ENCODE measurements at places on chromosomes 4 and X. TPM values are rescaled to one million over a fixed set of nuclear protein-coding genes. Genes with fewer than 3 reads are reported as not detected.

DNA sequence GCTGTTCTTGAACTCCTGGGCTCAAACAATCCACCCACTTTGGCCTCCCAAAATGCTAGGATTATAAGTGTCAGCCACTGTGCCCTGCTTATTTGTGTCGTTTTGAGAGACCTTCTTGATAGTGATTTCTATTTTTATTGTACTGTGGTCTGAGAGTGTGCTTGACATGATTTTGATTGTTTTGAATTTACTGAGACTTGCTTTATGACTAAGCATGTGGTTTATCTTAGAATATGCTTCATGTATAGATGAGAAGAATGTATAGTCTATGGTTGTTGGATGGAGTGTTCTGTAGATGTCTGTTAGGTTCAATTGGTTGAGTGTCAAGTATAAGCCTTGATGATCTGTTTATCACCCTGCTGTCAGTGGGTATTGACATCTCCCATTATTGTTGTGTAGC, 789.3 kb downstream of the IL1RAPL1 start:
- no peak overlapping the region for H3K4me3 ChIP-seq
- DNase-seq = no peak
- no peaks in the 10 kb centered on the region for H3K36me3 ChIP-seq
- no peaks in the 10 kb centered on the region for H3K4me1 ChIP-seq
- no peak overlapping the region for H3K27ac ChIP-seq

- no peak overlapping the region for H3K4me3 ChIP-seq
- H3K4me1 ChIP-seq = no peaks in the 10 kb centered on the region
- no peaks in the 10 kb centered on the region for H3K36me3 ChIP-seq
- no peak for DNase-seq
- H3K27me3 ChIP-seq = peaks cover 7% of the 10 kb centered on the region
These were observed 9.8 kb downstream of the ZBTB33 start for GRCh38 chrX:120260369-120260768.

DNA sequence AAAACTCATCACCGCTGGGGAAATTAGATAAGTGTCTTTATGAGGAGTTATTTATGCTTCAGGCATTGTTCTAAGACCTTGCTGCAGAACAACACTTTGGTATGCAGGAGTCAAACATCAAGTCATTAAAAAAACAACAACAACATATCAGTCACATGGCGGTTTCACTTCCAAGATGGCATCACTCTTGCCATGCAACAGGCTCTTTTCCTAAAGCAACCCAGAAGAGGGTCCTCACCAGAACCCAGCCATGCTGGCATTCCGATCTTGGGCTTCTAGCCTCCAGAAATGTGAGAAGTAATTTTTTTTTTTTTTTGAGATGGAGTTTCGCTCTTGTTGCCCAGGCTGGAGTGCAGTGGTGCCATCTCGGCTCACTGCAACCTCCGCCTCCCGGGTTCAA, 8.7 kb upstream of the RBMX start:
- no peaks in the 10 kb centered on the region for H3K27me3 ChIP-seq
- H3K36me3 ChIP-seq = no peaks in the 10 kb centered on the region
- no peak overlapping the region for H3K4me3 ChIP-seq
- no peaks in the 10 kb centered on the region for H3K4me1 ChIP-seq
- no peak for DNase-seq

- H3K36me3 ChIP-seq = no peaks in the 10 kb centered on the region
- no peak for DNase-seq
- H3K27me3 ChIP-seq = no peaks in the 10 kb centered on the region
- no peak overlapping the region for H3K4me3 ChIP-seq
- H3K27ac ChIP-seq = no peak overlapping the region
- peaks cover 25% of the 10 kb centered on the region for H3K4me1 ChIP-seq
These were observed 24.4 kb downstream of the TMEM144 start for GRCh38 chr4:158234671-158235070.

DNA sequence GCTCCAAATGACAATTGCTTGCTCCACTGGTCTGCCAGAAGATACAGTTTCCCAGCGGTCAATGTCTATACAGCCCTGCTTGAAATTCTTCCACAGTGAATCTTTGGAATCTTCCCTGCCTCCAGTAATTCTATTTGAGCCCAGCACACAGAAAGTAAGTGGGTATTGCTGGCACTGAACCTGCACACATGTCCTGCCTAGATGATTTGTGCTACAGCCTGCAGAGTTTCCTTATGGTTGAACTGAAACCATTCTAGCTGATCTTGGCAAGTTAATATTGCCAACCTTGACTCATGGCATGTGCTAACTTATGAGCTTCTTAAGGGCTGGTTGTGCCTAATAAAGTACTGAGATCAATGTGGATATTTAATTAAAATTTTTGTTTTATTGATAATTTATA, 553.8 kb upstream of the GNPDA2 start:
- H3K4me1 ChIP-seq = no peaks in the 10 kb centered on the region
- no peaks in the 10 kb centered on the region for H3K27me3 ChIP-seq
- no peak overlapping the region for H3K27ac ChIP-seq
- H3K36me3 ChIP-seq = no peaks in the 10 kb centered on the region

The CETN2 gene
- 37.4 TPM for total RNA-seq

- H3K4me3 ChIP-seq = no peak overlapping the region
- H3K36me3 ChIP-seq = no peaks in the 10 kb centered on the region
- no peak for DNase-seq
- no peaks in the 10 kb centered on the region for H3K27me3 ChIP-seq
These were observed 38.5 kb downstream of the LRP2BP start for GRCh38 chr4:185357211-185357610.

DNA sequence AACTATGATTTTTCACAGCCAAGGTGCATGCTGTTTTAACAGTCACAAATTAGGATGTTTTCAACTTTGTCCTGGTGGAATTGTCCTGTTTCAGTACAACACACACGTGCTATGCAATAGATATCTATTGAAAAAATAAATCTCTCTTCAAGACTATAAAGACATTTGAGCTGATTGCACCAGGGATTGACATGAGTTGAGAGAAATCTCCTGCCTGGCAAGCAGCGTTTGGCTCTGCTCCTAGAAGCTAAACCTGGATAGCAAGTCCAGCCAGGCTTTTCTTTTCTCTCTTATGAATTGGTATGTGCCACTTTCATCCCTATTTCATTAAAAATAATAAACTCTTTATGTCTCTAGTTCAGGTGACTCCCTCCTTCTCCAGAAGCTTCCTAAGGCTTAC, 16.6 kb upstream of the NPNT start:
- DNase-seq = no peak
- no peaks in the 10 kb centered on the region for H3K36me3 ChIP-seq
- H3K27me3 ChIP-seq = no peaks in the 10 kb centered on the region
- H3K27ac ChIP-seq = no peak overlapping the region
- H3K4me3 ChIP-seq = no peak overlapping the region
- no peaks in the 10 kb centered on the region for H3K4me1 ChIP-seq

The BEX2 gene
- 53.9 TPM for total RNA-seq

DNA sequence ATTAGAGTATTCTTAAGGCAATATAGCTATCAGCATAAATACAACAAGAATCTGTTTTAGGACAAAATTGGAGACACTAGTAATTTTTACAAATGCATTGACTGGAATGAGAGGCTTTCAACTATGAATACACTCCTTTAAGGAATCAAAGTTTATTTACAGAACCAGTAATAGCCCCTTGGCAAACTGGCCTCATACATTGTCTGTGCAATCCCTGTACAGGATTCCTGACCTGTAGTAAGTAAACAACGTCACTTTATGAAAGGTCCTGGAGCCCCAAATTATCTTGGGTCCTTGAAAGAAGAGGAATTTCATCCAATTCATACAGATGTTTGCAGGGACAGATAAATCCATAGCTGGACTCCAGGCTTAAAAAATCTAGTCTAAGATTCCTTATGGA, 25.4 kb upstream of the CXCL3 start:
- DNase-seq = no peak
- no peaks in the 10 kb centered on the region for H3K4me1 ChIP-seq
- no peak overlapping the region for H3K27ac ChIP-seq
- H3K36me3 ChIP-seq = no peaks in the 10 kb centered on the region

DNA sequence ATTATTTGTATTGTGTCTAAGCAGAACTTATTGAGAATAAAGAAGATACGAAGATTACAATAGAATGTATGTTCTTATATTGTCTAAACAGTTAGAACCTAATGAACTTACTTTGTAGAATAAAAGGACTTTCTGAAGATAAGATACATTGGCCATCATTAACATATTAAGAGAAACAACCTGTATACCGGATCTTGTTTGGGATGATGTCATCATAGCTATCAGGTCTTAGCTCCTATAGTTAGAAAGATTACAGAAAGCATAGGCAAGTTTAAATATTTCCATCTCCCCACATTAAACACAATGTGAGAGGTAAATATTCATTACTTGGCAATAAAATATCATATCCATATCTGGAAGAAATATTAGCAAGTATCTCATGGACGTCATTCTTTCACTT, 282.3 kb downstream of the PACRGL start:
- H3K27me3 ChIP-seq = peaks cover 4% of the 10 kb centered on the region
- no peaks in the 10 kb centered on the region for H3K36me3 ChIP-seq
- no peak overlapping the region for H3K4me3 ChIP-seq
- H3K27ac ChIP-seq = no peak overlapping the region
- H3K4me1 ChIP-seq = no peaks in the 10 kb centered on the region
- DNase-seq = no peak

DNA sequence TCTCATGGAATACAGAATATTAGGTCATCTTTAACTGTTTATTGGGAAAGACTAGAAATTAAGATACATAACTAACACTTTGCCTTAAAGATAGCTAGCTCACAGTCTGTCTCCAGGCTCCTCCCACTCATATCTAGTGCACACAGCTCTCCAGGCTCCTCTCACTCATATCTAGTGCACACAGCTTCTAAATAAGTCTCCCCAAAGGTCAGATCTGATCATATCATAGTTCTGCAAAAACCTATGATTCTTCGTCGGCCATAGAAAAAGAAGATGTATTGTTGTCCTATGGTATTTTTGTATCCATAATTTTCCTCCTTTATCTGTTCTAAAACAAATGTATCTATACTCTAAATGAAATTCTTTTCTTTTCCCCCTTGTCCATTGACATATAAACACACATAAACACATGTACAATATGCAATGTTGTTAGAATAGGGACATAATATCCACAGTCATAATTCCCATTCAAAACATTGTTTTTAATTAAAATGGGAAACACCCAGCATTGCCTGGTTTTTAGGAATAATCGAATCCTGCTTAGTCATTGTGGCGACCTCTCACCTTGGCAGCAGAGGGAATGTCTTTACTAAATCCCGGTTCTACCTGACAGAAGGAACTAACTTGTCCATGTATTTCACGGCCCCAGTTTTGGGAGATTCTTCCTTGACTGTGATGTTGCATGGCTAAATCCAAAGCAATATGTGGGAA, 1282.0 kb downstream of the PCDH7 start:
- H3K36me3 ChIP-seq = no peaks in the 10 kb centered on the region
- H3K4me1 ChIP-seq = no peaks in the 10 kb centered on the region
- no peak overlapping the region for H3K4me3 ChIP-seq
- no peaks in the 10 kb centered on the region for H3K27me3 ChIP-seq

The UCP1 gene
- total RNA-seq = not detected

GRCh38 chr4:187451776-187452175, 543.8 kb upstream of the ZFP42 start:
- H3K36me3 ChIP-seq = no peaks in the 10 kb centered on the region
- DNase-seq = no peak
- no peaks in the 10 kb centered on the region for H3K27me3 ChIP-seq
- no peak overlapping the region for H3K4me3 ChIP-seq
- no peak overlapping the region for H3K27ac ChIP-seq
- no peaks in the 10 kb centered on the region for H3K4me1 ChIP-seq

- H3K36me3 ChIP-seq = no peaks in the 10 kb centered on the region
- no peaks in the 10 kb centered on the region for H3K4me1 ChIP-seq
- H3K4me3 ChIP-seq = no peak overlapping the region
- no peak for DNase-seq
These were observed 121.7 kb upstream of the KCNIP4 start for GRCh38 chr4:22070256-22070655.

Measured in adrenal gland (tissue), 19 donors.